Hematopoietic multipotent progenitor cell treated with erythropoietin and hydrocortisone succinate and interleukin-3 and kit ligand, for 17 days (in vitro differentiated cells): ENCODE measurements at places on chromosomes 6 and 20.

GRCh38 chr6:93735099-93735498 lies 315.7 kb upstream of the EPHA7 start:
- DNase-seq, result no peak

- DNase-seq, result no peak
Observed at GRCh38 chr6:89144354-89144906, 1.4 kb upstream of the PM20D2 start.

GRCh38 chr6:105645958-105646357 lies 243.1 kb upstream of the PREP start:
- no peak for DNase-seq

DNA sequence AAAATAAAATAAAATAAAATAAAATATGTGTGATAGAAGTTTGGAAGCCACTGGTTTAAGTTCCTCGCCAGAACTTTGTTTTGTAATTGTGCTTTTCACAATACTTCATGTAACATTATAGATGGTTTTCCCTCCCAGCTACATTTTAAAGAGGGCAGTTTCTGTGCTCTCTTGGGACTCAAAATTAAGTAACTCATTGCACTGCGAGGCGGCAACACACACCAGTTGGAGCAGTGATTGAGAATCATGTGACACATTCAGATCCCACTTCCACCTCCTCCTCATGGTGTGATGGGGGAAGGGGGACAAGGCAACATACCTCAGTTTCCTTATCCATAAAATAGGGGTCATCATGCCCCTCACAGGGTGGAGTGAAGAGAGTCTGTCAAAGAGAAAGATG lies 7.5 kb downstream of the C2 start:
- no peak for DNase-seq

DNA sequence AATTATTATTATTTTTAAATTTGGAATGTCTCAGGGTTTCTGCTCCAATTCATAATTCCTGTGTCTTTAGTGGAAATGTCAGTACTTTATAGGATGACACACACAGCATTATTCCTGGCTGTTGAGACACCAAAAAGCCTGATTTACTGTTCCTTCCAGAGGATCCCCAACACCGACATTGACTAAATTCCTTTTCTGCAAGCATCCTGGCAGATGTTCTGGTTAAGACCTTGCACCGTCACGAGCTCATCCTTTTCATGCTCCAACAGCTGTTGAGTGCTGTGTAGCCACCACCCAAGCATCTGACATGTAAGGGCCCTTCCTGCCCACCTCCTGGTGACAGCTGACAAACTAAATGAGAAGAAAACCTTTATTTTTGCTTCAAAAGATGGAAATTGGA lies 284.3 kb upstream of the SULF2 start:
- DNase-seq, result no peak

DNA sequence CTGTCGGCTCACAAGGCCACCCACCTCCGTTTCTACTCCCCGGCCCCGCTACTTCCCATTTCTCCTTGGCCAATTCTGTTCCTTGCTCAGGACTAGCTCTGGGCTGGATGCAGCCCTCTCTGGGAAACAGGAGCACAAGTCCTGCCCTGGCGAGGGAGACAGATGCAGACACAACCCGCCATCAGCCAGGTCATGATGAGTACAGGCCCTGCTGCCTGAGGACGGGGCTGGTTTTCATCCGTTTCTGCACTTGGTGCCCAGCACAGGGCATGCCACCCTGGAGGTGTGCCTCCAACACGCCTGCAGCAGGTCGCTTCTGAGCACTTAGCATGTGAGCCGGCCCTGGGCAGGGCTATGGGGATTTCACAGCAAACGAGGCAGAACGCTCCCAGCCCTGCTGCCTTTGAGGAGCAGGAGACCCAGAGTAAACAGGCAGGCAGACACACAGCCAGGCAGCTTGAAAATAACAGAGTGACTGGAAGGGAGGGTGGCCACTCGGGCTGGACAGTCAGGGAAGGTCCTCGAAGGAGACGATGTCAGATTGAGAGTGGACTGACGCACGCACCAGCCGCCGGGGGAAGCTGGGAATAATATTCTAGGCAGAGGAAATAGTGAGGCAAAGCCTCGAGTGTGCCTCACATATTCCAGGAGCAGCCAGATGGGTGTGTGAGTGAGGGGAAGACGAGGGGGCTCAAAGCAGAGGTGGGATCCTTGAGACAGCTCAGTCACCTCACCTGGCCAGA lies 21.2 kb upstream of the VSTM2L start:
- no peak for DNase-seq

GRCh38 chr20:13494019-13494418 lies 144.7 kb downstream of the TASP1 start:
- DNase-seq, result no peak
